ENCODE measurements at places on chromosomes 1 and 21.

- no peak for DNase-seq
Observed at GRCh38 chr1:218492874-218493273, 147.7 kb downstream of the TGFB2 start.

DNA sequence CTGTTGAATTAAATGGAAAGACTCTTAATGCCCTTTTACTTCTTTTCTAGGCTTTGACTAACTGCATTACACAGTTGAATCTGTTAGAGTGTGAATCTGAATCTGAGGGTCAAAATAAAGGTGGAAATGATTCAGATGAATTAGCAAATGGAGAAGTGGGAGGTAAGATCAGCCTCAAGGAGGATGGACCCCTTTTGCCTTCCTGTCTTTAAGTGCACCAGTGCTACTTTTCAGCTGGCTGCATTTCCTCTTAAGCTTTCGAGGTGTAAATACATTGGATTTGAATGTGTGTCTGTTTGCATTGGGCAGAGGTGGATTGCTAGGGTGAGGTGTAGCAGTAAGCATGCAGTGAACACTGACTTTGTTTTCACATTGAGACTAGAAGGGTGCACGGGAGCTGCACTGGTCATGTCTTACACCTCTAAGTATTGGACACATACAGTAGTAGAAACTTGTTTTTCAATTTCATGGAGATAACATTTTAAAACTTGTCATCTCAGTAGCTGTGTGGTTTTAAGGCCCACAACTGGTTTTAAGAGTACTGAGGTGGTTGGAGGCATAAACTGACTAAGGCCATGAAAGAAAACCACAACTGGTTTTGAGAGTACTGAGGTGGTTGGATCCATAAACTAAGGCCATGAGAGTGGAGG is 35.4 kb downstream of the MIA3 start:
- DNase-seq, result no peak

- DNase-seq, result no peak
Observed at GRCh38 chr1:42340093-42340492, 5.1 kb upstream of the FOXJ3 start.

DNA sequence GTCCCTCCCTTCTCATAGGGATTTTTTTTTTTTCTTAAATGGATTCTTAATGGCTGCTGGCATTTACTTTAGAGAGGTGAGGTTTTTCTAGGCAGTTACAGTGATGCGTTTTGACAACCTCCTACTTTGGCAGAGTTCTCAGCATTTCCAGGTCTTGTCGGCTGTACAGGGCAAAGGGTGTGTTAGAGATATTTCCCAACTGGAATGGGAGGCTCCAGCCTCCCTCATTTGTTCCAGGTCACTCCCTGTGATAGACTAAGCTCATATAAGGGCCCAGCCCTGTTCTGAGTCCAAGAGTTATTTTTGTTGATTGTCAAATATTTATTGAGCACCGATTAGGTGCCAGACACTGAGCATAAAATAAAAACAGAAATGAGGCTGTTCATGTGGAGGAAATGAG is 7.6 kb upstream of the XKR8 start:
- DNase-seq, result no peak

GRCh38 chr1:30507401-30508174 is 215.8 kb downstream of the MATN1 start:
- DNase-seq, result no peak

DNA sequence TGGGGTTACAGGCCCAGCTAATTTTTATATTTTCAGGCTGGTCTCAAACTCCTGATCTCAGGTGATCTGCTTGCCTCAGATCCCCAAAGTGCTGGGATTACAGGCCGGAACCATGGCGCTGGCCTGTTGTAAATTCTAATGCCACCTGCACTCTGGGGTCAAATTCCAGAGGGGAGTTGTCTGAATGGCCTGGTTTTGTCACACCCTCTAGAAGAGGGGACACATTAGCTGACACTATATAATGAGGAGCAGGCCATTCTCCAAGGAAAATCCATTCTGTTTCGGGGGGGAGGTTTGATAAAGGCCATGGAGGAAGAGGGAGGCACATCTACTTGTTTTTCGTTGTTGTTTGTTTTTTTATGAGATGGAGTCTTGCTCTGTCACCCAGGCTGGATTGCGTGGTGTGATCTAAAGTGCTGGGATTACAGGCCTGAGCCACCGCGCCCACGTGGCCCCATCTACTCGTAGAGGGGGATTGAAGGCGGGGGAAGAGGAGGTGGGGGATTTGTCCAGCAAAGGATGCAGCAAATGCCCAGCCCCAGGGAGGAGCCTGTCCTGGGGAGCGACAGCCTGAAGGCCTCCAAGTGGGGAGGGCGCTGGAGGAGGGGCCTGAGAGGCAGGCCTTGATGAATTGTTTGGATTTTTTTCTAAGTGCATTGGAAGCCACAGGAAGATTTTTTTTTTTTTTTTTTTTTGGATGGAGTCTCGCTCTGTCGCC is 78.4 kb upstream of the SLC45A1 start:
- no peak for DNase-seq

GRCh38 chr1:65027666-65028358 is 61.5 kb upstream of the JAK1 start:
- no peak for DNase-seq

- DNase-seq, result no peak
Observed at GRCh38 chr1:118200836-118201235, 15.8 kb upstream of the SPAG17 start.

GRCh38 chr21:38354231-38354630 is 97.4 kb downstream of the KCNJ15 start:
- DNase-seq, result no peak

DNA sequence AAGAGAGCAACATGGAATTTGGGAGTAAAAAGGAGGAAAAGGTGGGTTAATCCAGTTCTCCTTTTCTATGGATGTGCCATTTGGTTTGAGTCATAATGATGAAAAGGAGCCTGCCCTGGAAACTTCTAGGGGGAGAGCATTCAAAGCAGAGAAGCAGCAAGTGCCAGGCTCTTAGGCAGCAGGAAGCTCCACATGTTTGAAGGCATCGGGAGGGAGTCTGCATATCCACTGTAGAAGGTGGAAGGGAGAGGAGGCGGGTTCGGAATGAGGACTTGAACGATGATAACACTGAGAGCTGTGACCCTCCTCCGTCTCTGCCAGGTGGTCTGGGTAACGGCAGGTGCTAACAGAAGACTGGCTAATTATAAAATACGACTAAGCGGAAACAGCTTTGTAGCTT is 128.2 kb downstream of the RYR2 start:
- DNase-seq, result no peak
